Stimulated activated CD4-positive, alpha-beta T cell treated with anti-CD3 and anti-CD28 coated beads, Interleukin-12 subunit alpha, Interleukin-12 subunit beta, amount 100 ng/mL, for 24 hours (primary cell): ENCODE measurements at places on chromosomes 11 and 22.
A peak's percentile ranks its signal among the peaks of the same experiment; 100 is the strongest.

GRCh38 chr11:30481330-30481729 lies 104.8 kb downstream of the MPPED2 start:
- DNase-seq, result no peak

- no peak for DNase-seq
Measured at GRCh38 chr22:49968313-49968830, 7.8 kb downstream of the PIM3 start.

DNA sequence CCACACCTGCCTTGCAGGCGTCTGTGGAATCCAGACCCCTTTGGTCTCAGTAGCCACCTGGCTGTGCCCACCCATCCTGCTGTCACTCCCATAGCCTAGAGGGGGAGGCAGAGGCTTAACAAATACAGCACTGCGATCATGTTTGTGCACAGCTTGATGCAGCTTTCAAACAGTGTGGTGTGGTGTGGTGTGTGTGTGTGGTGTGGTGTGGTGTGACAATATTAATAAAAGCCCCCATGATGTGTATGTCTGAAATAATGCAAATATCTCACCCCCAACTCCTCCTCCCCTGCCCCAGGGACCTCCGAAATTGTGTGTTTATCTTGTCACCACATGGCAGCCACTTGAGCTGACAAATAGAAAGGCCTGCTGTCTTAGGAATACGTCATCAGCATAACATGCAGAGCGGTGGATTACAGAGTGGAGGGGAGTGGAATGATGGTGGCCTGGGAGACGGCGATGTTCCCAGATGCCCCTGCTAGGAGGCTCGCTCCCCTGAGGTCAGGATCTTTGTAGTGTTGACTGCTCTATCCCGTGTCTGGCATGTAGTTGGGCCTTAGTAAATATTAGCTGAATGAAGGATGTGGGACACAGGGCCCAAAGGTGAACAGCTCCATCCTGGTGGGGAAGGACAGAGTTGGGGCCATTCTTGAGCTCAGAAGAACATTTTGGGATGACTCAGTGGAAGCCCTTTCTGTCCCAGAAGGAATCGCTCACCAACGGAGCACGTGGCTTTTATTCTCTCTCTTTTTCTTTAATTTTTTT lies 2.8 kb downstream of the PDXP start:
- no peak for DNase-seq

GRCh38 chr22:34354071-34354817 lies 434.0 kb upstream of the LARGE1 start:
- no peak for DNase-seq

DNA sequence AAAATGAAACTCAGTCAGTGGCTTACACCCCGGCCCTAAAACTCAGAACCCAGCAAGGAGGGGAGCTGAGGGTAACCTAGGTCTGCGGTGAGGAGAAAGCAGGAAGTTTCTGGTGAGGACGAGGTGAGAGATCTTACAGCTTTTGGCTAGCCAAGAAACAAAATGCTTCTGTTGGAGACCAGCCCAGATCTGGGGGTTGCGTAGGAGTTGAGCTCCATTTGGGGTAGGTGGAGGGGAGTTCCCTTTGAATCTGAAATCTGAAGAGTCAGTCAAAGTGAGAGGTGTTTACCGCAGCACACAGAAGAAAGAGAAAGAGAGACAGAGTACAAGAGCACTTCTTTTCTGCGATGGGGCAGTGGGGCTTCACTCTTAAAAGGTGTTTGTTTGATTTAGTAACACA lies 29.6 kb downstream of the EHF start:
- DNase-seq, result peak; percentile 65

- no peak for DNase-seq
Measured at GRCh38 chr11:114847306-114847975, 169.1 kb downstream of the NXPE2 start.

- no peak for DNase-seq
Measured at GRCh38 chr22:39732625-39733024, 160.9 kb downstream of the ENTHD1 start.

DNA sequence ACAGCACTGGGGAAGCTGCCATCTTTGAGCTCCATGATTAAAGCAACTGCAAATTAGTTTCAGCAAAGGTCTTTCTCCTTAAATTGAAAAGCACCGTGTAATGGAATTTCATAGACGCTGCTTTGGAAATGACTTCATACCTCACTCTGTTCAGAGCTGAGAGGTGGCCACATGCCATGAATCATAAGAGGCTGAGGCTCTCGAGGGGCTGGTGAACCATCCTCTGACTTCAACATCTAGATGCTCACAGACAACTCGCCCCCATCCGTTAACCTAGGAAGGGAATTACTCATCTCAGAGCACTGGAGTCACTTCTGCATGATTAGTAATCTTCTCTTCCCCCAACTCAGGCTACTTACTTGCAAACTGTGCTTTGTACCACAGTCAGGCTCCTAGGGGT lies 122.3 kb downstream of the RCN1 start:
- DNase-seq, result no peak
